ENCODE measurements at places on chromosomes 7 and 10. TPM values are rescaled to one million over a fixed set of nuclear protein-coding genes. Genes with fewer than 3 reads are reported as not detected.
A peak's percentile ranks its signal among the peaks of the same experiment; 100 is the strongest.

GRCh38 chr7:105352018-105352612 is 36.6 kb downstream of the SRPK2 start:
- DNase-seq: peak; percentile 93

DNA sequence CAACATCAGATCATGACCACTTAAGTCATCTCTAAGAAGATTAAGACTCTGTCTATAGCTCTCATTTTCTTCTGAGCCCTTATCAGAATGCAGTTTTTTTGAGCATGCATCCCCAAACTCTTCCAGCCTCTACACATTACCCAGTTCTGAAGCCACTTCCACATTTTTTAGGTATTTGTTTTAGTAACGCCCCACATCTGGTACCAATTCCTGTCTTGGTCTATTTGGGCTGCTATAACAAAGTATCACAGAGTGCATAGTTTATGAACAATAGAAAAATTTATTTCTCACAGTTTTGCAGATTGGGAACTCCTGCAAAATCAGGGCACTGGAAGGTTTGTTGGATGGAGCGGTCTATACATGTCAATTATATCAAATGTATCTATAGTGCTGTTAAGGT is 107.7 kb upstream of the KCND2 start:
- no peak for DNase-seq

- no peak for DNase-seq
These were observed 28.5 kb downstream of the ZC3HC1 start for GRCh38 chr7:130022623-130023175.

DNA sequence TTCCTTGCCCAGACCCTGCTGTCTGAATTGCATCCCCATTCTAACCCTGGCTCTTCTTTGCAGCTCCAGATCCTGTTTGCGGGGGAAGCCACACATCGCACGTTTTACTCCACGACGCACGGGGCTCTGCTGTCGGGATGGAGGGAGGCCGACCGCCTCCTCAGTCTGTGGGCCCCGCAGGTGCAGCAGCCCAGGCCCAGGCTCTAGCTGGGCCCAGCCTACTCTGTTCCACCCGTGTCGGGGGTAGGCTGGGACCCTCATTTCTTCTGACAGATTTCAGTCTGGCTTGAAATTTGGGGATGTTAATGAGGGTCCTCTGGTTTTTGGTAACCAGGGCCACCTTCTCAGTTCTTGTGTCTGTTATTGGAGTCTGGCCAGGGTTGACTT is 2.7 kb upstream of the MTG1 start:
- DNase-seq: no peak

DNA sequence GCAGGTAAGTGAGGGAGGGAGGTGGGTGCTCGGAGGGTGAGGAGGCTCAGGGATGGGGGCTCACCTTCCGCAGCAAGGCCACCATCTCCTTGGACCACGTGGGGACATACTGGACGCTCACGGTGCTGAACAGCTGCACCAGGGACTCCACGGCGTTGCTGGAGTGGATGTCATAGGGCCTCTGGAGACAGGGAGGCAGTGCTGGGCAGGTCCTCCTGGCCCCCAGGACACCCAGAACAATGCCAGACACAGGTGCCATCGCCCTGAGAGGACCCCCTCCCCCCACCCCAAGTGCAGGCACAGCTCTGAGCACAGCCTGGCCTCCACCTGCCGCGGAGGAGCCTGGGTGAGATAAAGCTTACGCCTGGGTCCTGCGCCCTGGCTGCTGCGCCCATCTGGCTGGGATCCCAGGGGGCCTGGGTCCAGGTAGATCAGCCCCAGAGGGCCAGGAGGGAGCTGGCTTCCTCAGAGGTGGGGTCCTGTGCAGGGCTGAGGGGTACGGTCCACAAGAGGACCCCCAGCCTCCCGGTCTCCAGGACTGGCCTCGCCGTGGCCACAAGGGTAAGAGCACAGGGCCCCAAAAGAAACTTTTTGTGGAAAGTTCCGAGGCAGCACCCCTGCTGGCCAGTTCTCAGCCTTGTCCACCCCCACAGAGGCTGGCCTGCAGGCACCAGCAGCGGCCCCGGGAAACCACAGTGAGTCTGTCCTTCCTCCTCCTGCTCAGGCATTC is 37.8 kb downstream of the DPYSL4 start:
- DNase-seq: no peak

DNA sequence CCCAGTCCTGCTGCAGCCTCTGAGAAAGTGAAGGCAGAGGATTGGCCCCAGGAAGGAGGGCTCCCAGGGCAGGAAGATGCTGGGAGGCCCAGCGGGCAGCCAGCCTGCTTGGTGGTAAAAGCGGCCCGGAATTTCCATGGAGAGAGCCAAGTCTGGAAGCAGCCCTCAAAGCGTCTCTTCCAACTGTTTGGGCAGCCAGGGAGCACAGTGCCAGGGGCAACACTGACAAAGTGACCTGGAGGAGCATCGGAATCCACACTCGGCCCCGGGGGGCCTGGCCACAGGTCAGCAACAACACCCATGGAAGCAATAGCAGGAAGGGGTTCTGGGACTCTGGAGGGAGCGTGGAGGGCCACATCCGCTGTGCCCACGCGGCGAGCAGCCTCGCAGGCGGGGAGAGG is 63.2 kb upstream of the FGFR2 start:
- no peak for DNase-seq

GRCh38 chr7:100472121-100472851 is 6.7 kb downstream of the TSC22D4 start:
- DNase-seq: no peak

- DNase-seq: no peak
These were observed 18.3 kb upstream of the MKI67 start for GRCh38 chr10:128144547-128144946.

- DNase-seq: no peak
These were observed 16.6 kb upstream of the GTPBP4 start for GRCh38 chr10:971613-972012.

DNA sequence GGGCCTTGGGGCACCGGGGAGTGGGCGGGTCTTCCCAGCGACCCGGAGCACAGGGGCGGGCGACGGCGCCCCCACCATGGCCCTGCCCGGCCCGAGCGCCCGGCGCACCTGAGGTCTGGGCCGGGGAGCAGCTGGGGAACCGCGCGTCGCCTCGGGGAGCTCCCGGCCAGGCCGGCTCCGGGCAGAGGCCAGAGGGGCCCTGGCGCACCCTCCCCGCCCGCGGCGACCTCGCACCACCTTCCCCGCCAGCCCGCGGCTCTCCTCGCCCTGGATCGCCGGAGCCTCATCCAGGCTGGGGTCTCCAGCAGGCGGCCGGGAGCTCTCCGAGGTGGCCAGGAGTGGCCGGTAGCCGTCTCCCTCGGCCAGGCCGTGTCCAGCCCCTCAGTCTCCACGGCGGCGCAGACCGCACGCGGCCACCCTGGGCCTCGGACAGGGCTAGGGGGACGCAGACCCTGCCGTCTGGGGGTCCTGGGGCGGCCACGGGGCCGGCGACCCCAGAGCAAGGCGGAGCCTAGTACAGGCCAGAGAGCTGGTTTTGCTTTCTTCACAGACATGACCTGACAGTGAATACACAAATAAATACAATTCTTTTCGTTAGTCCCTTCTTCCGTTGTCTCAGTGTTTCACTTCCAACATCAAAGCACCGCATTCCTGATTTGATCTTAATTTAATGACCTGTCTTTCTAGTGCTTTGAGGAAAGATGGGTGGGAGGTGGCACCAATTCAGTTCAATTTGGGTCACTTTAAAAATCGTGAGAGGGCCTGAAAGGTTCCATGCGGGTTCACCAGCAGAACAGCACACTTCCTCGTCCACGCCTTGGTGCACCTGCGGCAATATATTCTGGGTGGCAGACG is 356.9 kb downstream of the DNAJB6 start:
- DNase-seq: no peak

Gene USP6NL
- 4.2 TPM for total RNA-seq

Gene SPDYE2B
- total RNA-seq: not detected

Gene CRYGN
- not detected for total RNA-seq

Gene PILRB
- 8.0 TPM for total RNA-seq
